ENCODE measurements at places on chromosomes 2 and 18.

DNA sequence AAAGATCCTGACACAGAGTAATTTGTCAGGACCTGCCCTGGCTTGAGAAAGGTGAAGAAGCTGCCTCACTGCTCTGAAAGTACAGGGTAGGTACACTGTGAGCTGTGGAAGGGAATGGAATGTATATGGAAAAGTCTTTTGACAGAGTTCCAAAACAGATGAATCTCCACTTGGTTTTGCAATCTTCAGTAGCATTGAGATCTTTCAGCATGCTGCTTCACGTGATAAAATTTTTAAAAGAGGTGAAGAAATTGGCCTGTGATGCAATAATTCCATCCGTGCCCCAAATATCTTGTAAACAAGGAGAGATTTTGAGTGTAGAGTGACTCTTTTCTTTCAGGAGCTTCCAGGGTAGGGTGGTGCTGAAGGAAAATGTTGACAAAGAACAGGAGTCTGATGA is 123.1 kb downstream of the OSR1 start:
- DNase-seq = no peak

GRCh38 chr18:27723168-27723567 is 453.8 kb downstream of the CDH2 start:
- DNase-seq = no peak

DNA sequence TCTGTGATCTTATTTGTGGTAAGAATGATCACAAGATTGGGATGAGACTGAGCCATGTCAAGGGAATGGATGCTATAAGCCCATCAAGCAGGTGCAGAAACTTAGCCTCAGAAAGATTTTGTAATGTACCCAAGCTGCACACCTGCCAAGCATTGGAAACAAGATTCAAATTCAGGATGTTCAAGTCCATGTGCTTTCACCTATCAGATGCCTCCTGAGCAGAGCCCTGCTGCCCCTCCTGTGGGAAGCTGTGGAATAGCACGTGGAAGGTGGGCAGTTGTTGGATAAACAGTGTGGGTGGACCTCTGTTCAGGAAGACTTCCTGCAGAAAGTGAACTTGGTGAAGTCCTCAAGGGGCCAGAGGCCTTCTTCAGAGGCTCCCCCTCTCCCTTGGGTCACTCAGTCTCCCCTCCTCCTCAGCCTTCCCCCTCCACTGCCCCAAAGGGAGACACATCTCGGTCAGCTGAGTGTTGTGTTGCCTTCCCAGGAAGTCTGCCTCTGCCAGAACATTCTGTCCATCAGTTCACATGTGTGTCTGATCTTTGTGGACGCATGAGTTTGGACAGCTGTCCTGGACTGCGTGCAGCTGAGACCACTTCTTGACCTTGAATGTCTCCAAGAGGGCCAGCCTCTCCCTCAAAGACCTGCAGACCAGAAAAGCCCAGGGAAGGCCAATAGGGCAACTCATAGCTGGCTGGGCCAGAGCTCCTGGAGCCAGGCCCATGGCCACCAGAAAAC is 186.1 kb downstream of the INHBB start:
- no peak for DNase-seq

- no peak for DNase-seq
Measured at GRCh38 chr2:170465241-170465640, 249.9 kb upstream of the SP5 start.

DNA sequence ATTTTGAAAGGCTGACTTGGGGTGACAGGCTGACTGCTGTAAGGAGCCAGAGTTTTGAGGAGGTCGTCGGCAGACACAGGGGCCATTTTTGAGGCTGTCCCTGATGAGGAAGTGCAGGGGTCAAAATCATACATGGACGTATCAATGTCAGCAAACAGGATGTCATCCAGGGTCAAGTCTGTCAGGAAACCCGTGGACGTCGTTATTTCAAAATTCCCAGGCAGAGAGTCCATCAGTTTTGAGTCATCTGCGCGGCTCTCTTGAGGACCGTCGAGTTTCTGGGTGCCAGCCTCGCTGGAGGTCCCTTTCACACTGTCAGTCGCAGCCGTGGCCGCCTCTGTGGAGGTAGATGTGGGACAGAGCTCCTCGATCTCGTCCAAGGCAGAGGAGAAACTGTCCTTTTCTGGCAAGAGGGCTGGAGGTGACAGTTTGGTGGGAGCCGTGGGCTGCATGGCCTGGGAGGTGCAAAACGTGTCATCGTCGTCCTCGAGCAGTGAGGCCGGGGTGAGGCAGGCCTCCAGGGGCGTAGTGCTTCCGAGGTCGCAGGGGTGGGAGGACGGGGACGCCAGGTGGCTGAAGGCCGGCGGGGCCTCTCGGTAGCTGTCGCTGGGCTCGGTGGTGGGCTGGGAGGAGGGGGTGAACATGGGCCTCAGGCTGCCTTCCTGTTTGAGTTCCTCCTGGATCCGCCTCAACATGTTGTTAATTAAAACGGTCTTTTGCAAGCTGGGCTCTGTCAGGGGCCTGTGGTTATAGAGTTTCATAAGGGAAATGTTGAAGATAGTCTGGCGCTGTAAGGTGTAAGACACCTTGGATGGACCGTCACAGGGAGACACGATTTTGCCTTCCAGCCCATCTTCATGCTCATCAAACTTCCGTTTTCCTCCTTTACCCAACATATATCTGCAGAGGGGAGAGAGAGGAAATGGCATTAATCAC is 17.5 kb downstream of the SERTAD2 start:
- DNase-seq = no peak

DNA sequence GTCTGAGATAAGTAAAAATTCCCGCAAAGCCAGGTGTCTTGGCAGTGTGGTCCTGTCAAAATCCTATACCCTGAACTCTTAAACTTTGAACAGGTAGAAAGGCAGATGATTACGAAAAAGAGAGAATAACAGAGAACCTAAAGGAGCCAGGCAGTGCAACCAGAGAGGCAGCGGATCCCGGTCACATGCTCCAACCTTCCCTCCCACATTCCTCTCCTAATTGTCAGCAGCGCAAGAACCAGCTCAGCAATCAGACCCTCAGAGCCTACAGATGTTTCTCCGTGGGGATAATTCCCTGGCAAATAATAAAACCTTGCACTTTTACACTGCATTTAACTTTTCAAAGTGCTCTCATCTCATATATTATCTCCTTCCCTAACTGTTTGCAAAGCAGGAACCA is 124.8 kb downstream of the EPHA4 start:
- DNase-seq = no peak

DNA sequence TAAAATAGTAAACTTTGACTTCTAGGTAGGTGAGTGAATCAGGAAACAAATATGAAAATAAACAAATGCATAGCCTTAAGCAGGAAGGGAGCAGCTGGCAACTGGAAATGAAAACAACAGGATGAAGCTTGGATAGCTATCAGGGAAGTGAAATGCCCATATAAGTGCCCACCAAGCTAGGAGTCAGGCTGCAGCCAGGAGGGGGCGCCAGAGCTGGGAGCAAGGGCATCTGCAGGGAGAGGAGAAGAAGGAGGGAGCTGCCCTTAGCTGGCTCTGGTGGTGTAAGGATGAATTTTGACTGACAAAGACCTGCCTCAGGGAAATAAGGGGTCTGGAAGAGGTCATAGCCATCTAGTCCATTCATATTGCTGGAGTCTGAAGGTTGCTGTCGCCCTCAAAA is 298.3 kb downstream of the TDRD15 start:
- DNase-seq = no peak

GRCh38 chr2:70141902-70142589 is 48.8 kb downstream of the C2orf42 start:
- no peak for DNase-seq

GRCh38 chr18:1408376-1408775 is 503.7 kb downstream of the ADCYAP1 start:
- DNase-seq = no peak

DNA sequence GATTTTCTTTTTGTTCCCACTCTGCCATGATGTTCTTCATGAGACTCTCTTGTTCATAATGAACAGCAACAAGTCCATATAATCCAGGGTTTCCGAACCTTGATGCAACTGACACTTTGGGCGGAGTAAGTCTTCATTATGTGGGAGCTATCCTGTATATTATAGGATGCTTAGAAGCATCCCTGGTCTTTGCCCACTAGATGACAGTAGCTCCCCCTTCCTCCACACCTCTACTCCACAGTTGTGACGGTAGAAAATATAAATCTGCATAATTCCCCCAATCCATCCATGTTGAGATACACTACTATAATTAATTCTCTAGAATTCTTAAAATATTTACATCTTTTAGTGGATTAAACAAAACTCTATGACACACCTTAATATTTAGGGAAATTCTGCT is 482.2 kb upstream of the CELF4 start:
- no peak for DNase-seq

All from naive thymus-derived CD4-positive, alpha-beta T cell (primary cell).